ENCODE measurements at places on chromosomes 5 and 9.

- DNase-seq: peak; percentile 96
Observed at GRCh38 chr9:130891688-130892476, 4.7 kb downstream of the QRFP start.

- DNase-seq: no peak
Observed at GRCh38 chr5:167415779-167416746, 875.4 kb upstream of the WWC1 start.

DNA sequence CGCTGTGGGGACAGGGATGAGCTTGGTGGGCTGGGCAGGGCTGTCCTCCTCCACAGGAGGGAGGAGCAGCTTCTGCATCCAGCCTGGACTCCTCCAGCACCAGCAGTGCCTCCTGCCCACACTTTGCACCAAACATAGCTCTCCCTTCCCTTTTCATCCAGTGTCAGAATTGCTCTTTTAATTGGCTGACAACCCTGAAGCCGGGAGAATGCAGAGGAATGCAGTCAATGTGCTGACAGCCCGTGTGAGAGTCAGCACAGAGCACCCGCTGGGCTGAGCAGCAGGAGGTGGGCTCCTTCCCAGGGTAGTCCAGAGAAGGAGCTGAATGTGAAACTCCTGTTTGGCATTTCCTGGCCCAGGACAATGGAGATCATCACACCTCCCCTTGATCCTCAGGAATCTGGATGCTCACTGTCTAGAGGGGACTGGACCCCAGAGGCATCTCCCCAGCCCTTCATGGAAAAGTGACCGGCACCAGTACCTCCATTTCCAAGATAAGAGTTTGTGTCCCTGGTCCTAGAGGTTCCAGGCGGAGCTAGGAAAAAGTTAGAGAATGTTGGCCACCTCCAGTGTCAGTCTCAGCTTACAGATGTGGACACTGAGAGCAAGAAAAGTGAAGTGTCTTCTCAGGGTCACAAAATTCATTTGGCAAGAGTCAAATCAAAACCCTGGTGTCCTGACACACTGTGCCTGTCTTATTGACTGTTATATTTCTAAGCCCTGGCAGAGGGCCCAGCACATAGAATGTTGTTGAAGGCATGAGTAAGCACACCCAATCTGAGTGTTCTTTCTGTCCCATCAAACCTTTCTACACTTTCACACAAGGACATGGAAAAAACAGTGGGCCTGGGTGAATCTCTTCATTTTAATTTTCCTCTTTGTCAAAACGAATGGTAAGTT is 202.1 kb downstream of the SNX18 start:
- DNase-seq: peak; percentile 51

GRCh38 chr9:93460689-93461413 is 7.5 kb upstream of the FAM120AOS start:
- DNase-seq: no peak

- peak; percentile 74 for DNase-seq
Observed at GRCh38 chr5:31161781-31162181, 31.7 kb upstream of the CDH6 start.

GRCh38 chr9:88216126-88216995 is 78.1 kb upstream of the SPATA31C2 start:
- no peak for DNase-seq

GRCh38 chr5:44542470-44542869 is 153.2 kb upstream of the FGF10 start:
- no peak for DNase-seq

- no peak for DNase-seq
Observed at GRCh38 chr5:12672141-12672540, 767.9 kb upstream of the CTNND2 start.

GRCh38 chr9:12737871-12738270 is 36.9 kb upstream of the LURAP1L start:
- no peak for DNase-seq

- DNase-seq: no peak
Observed at GRCh38 chr9:136289651-136290507, 14.0 kb downstream of the CCDC187 start.

DNA sequence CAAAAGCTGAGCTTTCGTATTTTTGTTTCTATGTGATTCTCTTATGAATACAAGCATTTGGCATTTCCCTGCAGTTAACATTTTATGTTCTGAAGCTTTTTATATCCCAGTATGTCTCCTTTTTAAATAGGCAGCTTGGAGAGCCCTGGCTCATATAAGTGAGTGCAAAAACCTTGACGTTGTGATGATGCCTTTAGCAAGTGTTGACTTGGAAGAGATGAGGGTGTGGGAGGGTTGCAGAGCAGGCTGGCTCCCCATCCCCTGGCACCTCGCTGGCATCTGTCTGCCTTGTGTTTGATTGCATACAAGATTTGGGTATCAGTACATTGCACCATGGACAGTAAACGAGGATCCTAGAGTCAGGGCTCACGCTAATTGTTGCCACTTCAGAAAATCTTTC is 42.1 kb upstream of the DIRAS2 start:
- no peak for DNase-seq

DNA sequence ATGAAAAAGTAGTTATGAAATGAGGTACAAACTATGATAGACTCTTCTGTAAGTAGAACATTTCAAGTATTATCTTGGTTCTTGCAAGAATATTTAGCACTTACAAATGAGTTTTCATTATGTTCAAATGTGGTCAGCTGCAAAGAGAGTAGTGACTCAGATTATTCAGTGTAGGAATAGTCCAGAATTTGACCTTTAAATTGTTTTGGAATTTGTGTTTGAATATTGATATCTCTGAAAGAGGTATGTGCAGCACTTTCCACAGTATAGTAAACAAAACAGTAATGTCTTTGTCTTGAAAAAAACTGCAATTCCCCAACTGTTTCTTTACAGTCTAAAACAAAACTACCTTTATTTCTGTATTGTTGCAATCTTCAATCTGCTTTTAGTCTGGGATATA is 56.1 kb downstream of the WDR70 start:
- no peak for DNase-seq

- DNase-seq: no peak
Observed at GRCh38 chr5:72305194-72306142, 14.6 kb downstream of the MRPS27 start.

DNA sequence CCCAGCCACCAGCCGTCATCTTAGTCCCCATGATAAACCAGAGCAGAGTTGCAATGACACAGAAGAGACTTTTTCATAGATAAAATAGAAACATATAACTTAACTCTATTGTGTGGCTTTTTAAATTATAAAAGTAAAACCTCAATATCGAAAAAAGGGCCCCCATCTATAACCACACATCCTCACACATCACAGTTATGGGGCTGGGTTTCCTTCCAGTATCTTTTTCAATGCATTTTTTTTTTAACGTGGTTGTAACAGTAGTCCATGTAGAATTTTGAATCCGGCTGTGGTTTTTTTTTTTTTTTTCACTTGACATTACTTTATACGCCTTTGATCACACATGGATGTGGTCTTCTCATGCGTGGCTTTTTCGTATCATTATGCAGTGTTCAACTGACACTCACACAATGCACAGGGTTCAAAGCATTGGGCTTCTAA is 77.4 kb downstream of the CFAP77 start:
- no peak for DNase-seq

DNA sequence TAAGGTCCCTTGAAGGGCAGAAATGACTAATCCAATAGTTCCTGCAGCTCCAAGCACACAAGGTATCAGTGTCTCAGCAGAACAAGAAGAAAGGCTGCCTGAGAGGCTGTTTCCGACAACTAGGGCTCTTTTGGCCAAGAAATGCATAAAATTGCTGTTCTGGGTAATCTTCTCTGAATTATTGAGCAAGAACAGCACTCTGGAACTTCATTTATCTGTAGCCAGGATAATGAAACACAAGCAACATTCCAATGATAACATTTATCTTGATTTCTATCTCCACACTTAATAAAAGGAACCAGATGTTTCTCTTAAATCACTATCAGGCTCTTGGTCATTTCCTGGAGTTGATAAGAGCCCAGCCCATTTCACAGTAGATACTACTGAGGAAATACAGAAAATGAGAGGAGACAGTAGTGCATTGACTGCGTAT is 17.0 kb upstream of the AUH start:
- DNase-seq: no peak

DNA sequence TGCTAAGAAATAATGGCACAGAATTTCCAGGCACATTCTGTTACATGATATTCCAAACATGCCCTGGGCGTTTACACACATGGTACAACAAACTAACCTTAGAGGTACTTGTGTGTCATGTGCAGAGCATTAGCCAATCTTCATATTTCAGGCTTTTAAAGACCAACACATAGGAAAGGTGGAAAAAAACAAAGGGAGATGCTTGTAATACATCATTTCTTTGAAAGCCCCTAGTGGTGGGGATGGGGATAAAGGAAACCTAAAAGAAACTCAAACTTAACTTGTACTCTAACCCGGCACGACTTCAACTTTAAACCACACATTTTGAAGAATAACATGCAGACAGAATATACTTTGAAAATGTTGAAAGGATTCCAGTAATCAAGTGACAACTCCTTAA is 133.6 kb downstream of the PTPRD start:
- no peak for DNase-seq

- DNase-seq: peak; percentile 38
Observed at GRCh38 chr9:96242811-96243210, 59.2 kb downstream of the HSD17B3 start.

GRCh38 chr5:127440831-127441230 is 76.6 kb upstream of the PRRC1 start:
- DNase-seq: no peak

GRCh38 chr5:111950660-111951059 is 193.7 kb upstream of the NREP start:
- no peak for DNase-seq

DNA sequence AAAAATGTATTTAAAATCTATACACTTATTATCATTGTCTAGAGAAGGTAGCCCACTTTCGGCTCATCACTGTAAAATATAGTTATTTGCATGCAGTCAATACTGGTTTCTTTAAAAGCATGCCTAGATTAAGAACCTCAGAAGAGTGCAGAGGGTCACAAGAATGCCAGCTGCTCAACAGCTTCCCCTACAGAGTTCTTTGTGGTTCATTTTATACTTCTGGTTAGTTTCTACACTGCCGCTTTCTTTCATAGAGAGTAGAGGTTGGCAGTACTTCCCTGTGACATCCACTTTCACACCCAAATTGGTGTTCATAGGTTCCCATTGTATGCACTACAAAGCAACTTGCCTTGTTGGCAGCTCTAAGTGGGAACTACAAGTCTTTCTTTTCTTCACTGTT is 137.3 kb downstream of the KIAA0825 start:
- no peak for DNase-seq

DNA sequence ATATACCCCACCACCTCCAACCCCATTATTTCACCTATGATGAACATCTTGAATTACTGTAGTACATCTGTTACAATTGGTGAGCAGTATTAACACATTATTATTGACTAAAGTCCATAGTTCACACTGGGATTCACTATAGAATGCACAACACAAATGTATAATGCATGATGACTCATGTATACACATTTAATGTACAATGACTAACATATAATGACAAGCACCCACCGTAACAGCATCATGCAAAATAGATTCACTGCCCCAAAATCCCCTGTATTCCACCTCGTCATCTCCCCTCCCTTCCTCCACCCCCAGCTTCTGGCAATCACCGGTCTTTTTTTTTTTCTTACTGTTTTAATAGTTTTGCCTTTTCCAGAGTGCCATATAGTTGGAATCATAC is 47.1 kb upstream of the NEK6 start:
- DNase-seq: no peak

- no peak for DNase-seq
Observed at GRCh38 chr5:180519098-180519497, 24.9 kb downstream of the CNOT6 start.

DNA sequence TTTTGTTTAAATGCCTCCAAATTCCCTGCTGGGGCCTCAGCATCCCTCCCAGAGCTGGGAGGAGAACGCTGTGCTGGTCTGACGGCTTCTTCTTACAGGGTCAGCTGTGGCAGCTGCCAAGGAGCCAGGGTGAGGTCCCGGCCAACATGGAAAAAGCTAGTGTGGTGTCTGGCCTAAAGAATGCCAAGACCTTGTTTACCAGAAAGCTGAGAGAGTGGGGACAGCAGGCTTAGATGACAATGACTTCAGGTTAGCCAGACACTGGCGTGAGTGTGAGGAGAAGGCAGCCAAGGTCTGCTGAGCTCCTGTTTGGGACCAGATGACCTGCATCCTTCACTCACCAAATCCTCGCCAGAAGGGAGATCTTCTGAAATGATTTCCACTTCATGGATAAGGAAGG is 112.5 kb downstream of the CRB2 start:
- no peak for DNase-seq

- DNase-seq: no peak
Observed at GRCh38 chr5:87307796-87308423, 40.2 kb downstream of the RASA1 start.

DNA sequence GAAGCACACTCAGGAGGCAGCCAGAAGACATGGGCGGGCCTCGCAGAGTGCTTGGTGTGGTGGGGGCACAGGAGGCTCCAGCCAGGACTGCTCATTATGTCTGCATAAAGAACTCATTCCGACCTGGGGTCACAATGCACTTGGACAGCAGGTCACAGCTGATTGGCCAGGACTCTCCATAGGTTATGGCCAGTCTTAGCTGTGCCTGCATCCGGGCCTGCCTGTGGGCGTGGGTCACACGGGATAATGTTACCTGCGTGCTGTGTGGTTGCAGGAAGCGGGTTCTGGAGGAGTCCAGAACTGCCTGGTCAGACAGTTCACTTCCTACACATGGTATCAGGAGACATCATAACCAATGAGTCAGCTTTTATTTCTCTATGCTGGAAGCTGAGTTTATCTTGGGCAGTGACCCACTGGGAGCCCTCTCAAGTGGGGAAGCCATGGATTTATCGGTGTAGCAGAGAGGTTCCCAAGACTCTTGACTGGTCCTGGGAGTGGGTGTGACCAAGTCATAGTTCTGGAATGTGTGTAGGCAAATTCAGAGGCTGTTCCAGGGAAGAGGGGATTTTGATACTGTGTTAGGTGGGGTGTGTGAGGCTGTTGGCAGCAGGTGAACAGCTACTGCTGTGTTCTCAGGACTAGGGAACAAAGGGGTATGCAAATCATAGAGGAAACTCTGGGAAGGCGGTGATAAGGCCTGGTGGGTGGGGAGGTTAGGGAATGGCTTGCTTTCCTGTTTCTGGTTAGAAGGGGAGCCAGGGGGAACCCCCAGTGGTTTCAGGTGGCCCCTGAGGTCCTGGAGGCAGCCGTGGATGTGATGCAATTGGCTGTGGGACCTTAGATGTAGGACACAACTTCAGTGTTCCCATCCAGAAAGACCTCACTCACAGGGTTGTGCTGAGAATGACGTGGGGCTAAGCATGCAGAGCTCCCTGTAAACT is 51.3 kb downstream of the ARHGEF37 start:
- no peak for DNase-seq

GRCh38 chr9:22044583-22044982 is 35.5 kb upstream of the CDKN2B start:
- DNase-seq: no peak

GRCh38 chr9:121283856-121284732 is 16.1 kb downstream of the GSN start:
- DNase-seq: peak; percentile 58

- no peak for DNase-seq
Observed at GRCh38 chr9:89634995-89635742, 30.4 kb downstream of the GADD45G start.

GRCh38 chr5:91269198-91269597 is 113.9 kb downstream of the ARRDC3 start:
- DNase-seq: no peak
